ENCODE measurements at places on chromosomes 3 and 15. TPM values are rescaled to one million over a fixed set of nuclear protein-coding genes. Genes with fewer than 3 reads are reported as not detected.

DNA sequence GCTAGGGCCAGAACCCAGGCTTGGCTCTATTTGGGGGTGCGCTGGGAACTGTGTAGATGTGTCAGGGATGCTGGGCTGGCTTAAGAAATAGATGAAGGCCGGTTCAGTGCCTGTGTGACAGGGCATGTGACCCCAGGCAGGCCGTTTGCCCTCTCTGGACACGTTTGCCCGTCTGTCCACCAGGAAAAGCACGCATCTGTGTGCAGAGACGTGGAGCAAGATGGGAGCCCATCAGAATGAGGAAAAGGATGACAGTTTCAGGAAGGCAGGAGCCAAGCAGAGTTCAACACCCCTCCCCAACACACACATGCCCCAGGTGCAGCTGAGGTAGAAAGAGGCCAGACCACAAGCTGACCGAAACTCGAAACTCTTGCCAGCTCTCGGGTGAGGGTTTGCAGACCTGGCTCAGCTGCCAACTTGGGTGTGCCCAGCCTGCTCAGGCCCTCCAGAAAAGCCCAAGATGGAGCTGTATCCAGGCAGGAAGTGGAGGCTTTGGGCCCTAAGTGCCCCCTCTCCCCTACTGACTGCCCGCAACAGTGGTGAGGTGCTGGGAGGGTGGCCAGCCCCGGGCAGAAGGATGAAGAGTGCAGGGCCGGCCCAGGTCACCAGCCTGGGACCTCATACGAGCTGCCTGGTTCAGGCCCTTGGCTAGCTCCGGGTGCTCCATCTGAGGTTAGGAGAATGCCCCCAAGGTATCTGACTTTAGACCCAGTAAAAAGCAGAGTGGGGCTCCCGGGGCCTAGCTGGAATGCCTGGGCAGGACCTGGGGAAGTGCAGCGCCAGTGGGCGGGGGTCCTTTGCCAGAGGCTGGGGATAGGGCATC is 10.2 kb upstream of the MESP1 start:
- DNase-seq = no peak

GRCh38 chr15:31465083-31465955 is 138.7 kb downstream of the KLF13 start:
- DNase-seq = no peak

DNA sequence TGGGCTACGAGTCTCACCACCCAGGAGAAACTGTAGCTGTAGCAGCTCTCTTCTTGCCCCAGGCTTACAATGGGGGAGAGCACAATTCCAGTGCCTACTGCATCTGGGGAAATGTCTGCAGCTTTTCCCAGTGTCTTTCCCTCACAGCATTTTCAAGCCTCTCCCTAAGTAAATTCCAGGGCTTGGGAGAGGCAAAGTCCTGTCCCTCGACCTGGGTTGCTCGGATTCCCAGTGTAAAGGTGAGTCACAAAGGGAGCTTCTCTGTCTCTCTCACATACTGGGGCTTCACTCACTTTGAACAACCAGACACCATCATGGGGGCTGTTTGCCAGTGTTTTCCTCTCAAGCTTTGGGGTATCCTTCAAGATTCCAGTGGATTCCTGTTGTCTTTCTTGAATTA is 689.4 kb upstream of the NAALADL2 start:
- DNase-seq = no peak

DNA sequence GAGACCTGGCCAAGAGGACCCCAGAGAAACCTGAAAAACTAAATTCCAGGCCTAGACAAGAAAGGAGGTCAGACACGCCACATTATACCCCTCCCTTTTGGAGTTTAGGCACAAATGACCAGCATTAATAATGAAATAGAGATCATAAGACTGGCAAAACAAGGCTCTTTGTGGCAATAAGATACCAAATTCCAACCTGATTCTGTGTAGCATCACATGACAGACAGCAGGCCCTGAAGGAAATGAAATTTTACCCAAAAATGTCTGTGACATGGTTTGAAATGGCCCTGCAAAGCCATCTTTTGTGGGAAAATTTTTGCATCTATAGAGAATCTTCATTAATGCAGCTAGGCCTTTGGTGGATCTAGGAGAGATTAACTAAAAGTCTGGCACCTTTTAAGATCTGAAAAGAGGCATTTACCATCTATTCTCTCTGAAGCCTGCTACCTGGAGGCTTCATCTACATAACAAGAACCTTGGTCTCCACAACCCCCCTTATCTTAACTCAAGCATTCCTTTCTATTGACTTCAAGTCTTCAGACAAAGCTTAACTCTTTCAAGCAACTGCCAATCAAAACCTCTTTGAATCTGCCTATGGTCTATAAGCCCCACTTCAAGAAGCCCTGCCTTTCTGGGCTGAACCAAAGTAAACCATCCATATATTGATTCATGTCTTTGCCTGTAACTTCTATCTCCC is 8.0 kb downstream of the FAM174B start:
- DNase-seq = no peak

DNA sequence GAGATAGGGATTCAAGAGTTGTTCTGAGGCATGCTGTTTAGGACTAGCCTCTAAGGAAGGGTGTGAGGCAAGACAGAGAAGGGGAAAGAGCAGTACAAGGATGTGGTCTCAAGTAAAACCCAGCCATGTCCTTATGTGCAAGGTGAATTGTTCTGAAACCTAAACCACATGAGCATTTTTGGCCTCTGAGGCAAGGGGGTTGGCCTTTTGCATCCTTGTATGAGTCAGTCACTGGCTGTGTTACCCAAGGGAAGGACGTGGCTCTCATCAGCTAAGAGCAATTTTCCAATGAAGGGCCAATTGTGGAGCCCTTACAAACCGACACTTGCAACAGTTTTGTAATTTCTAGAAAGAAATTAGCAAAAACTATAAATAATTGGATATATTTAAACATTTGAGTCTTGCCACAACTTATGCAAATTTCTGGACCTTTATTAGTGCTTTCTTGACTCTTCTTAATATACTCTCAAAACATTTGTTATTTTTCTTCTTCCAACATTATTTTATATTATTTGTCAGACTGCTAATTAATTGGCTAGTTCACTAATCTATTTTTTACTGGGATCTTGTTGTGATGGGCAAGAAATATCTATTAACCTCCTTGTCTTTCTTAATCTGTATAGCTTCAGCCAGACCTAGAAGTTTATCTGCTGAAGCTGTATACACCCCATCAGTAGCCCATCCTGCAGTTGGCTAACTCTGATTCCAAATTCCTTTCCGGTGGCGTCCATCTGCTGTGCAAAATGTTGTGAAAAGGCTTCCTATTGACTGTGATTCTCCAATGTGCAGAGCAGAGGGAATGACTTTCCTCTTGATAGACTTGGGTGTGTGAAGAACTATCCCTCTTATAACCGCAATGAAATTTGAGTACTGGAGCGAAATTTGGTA is 97.7 kb upstream of the P2RY1 start:
- DNase-seq = no peak

DNA sequence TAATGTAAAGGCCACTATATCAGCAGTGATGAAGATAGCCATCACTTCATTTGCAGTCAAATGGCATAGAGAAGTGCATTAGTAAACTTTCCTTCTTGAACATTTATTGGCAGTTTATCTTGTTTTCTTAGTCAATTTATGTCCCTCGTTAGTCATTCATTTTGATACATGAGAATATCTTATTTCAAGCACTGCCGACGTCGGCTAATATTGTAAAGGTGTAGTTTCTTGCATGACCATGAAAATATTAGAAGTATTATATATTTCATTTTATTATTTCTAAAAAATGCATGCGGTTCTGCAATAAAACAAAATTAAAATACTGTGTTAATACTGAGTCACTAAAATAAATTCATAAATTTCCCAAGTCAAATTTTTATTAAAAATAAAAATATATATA is 751.6 kb upstream of the ROBO1 start:
- DNase-seq = no peak

GRCh38 chr3:183959214-183959613 is 58.5 kb downstream of the ABCC5 start:
- no peak for DNase-seq

DNA sequence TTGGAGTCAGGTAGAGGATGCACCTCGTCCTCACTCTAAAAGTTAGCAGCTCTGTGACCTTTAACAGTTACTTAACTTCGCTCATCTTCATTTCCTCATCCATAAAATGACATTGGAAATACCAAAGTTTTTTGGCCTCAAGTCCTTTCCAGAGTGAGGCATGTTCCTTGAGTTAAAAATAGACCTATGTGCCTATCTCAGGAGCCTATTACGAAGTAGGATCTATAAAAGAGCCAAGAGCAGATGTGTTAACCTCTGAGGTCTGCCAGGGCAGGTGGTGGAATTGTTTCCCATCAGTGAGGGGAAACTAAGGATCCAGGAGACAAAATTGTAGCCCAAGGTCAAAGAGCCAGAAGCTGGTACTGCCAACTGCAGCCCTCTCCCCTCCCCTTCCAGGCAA is 120.4 kb upstream of the EIF1B start:
- no peak for DNase-seq

- no peak for DNase-seq
These were observed 10.9 kb upstream of the NCKIPSD start for GRCh38 chr3:48696601-48697000.

- no peak for DNase-seq
These were observed 2.0 kb downstream of the GP5 start for GRCh38 chr3:194396859-194397756.

DNA sequence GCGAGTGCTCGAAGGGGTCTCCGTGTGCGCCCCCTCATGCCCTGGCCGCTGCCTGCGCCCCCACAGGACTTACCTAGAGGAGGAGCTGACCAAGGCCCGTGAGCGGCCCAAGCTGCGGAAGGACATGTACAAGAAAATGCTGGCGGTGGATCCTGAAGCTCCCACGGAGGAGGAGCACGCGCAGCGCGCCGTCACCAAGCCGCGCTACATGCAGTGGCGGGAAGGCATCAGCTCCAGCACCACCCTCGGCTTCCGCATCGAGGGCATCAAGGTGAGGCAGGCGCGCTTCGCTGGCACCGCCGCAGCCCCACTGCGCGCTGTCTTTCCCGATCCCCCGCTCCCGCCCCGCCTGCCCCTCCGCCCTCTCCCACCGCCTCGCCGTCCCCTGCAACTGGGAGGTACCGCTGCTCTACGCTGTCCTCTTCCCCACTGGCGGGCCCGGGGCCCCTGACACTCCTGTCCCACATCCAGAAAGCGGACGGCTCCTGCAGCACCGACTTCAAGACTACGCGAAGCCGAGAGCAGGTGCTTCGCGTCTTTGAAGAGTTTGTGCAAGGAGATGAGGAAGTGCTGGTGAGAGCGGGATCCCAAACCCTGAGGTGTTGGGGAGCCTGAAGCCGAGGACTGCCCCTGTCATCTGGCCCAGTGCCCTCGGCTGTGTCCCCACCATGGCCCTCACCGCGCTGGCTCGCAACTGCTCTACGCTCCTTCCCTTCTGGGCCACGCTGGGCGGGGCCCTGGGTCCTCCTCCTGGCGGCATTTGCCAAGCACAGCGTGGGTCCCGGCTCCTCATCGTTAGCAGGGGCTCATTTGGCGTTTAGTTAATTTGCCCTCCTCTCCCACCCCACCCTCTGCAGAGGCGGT is 8.5 kb downstream of the ITPKA start:
- DNase-seq = no peak

- no peak for DNase-seq
These were observed 254.7 kb downstream of the SOX2 start for GRCh38 chr3:181966393-181966792.

- DNase-seq = no peak
These were observed 517.4 kb downstream of the TUSC7 start for GRCh38 chr3:117226932-117227331.

DNA sequence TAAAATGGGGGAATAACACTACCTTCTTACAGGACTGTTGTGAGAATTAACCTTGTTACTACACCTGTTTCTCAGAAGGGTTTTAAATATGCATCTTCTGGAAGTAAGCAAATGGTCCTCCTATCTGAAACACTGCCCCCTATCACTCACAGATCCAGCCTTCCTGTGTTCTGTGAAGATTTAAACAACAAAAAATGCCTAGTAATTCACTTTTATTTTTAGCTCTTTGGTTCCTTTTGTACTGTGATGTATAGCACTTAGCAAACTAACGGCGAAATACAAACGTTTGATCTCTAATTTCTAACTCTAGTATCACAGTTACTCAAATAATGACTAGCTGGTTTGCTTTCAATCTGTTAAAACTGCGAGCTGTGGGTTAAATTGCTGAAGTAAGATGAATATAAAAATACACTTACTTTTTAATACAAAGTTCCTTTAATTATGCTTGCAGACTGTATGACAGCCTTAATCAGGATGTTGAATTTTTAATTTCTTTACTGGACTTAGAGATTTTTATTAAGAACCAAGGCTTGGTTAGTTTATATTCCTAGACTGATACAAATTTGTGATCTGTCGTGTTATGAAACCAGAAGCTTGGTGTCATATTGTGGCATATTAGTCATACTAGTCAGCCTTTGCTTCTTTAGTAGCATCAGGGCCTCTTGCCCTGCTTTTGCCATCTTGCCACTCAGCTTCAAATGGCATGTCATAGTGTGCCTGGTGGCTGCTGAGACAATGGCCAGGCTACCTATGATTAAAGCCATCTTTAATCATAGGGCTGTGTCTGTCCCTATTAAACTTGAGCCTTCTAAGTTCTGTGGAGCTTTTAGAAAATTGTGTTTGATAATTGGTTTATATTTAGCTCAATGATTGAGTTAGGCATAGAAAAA is 9.2 kb downstream of the EIF3J start:
- DNase-seq = no peak

DNA sequence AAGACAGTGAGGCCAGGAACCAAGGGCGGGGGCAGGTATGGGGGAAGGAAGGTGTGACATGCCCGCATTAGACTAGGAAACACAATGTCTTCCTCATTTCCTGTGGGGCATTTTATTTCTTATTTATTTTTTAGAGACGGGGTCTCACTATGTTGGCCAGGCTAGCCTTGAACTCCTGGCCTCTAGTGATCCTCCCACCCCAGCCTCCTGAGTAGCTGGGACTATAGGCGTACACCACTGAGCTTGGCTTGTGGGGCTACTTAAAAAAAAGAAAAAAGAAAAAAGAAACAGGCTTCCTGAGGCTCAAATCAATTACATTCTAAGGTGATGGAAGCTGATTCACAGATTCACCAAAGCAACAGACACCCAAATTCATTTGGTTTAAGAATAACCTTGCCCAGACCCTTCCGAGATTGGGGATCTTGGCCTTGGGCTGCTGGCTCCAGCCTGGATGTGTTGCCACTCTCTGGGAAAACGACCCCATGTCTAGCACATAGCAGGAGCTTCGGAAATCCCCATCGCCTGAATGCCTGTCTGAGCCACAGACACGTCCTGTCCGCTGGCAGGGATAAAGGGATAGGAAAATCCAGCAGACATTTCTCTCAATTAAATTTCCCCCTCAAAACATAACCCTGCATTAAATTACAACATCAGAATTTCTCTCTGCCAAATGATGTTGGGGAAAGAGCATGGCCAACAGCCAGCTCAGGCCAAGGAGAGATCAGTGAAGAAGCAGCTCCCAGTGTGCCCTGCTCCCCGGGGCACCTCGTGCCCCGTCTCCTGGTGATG is 13.0 kb downstream of the CPN2 start:
- DNase-seq = no peak

The BCHE gene
- total RNA-seq = 15.1 TPM

The TRPM7 gene
- 59.9 TPM for total RNA-seq

The AVEN gene
- total RNA-seq = 8.0 TPM

The LCTL gene
- 0.16 TPM for total RNA-seq

The MON1A gene
- 16.8 TPM for total RNA-seq

The PDZRN3 gene
- 59.3 TPM for total RNA-seq

The SLC24A5 gene
- not detected for total RNA-seq
